Activated CD4-positive, alpha-beta memory T cell treated with anti-CD3 and anti-CD28 coated beads, Interleukin-2, amount 10 ng/mL, durations not matched to agents 7 days and 5 days (primary cell): ENCODE measurements at places on chromosomes 7 and 10. TPM values are rescaled to one million over a fixed set of nuclear protein-coding genes. Genes with fewer than 3 reads are reported as not detected.

The AOAH gene
- 15.4 TPM for total RNA-seq

The THSD7A gene
- not detected for total RNA-seq

The KCNMA1 gene
- 0.25 TPM for total RNA-seq

The C10orf67 gene
- not detected for total RNA-seq

The THNSL1 gene
- total RNA-seq: 2.2 TPM

The NACAD gene
- total RNA-seq: 0.60 TPM

DNA sequence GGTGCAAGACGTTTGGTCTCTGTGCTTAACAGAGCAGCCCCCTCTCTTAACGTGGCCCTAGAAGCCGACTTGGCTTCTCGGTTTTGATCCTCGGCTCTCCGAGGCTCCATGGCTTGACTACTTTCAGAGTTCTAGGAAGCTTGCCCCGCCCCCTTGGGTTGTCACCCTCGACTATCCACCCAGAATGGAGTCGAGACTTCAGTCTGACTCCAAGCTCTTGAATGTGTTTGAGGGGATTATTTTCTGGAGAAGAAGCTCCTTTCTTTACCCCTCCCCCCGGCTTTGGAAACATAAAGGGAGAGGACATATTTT is 448 bp downstream of the SEC24C start:
- H3K36me3 ChIP-seq: peaks cover 29% of the 10 kb centered on the region
- DNase-seq: peak; percentile 68
- H3K27ac ChIP-seq: peak overlapping the region; percentile 99
- no peaks in the 10 kb centered on the region for H3K27me3 ChIP-seq

DNA sequence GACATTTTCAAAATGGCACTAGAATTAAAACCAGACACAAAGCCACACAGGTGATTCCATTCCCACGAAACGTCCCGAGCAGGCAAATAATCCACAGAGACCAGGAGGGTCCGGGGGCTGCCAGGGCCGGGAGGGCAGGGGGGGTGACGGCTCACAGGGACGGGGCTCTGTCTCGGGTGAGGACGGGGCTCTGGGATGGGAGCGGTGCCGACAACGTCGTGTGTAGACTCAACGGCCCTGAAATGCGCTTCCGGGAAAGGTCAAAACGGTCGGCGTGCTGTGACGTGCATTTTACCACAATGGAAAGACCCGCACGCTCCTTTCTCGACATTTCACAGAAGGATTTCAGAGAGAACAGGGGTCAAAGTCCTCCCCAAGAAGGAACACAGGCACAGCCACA is 63.3 kb upstream of the PDGFA start:
- peaks cover 24% of the 10 kb centered on the region for H3K36me3 ChIP-seq
- peak; percentile 30 for DNase-seq
- H3K4me1 ChIP-seq: peaks cover 38% of the 10 kb centered on the region
- no peaks in the 10 kb centered on the region for H3K27me3 ChIP-seq
- peak overlapping the region; percentile 79 for H3K4me3 ChIP-seq
- peak overlapping the region; percentile 88 for H3K27ac ChIP-seq

GRCh38 chr7:48058990-48059389 is 23.6 kb downstream of the C7orf57 start:
- no peak overlapping the region for H3K27ac ChIP-seq
- H3K4me1 ChIP-seq: peaks cover 2% of the 10 kb centered on the region
- H3K27me3 ChIP-seq: peaks cover 11% of the 10 kb centered on the region
- DNase-seq: no peak
- peaks cover 10% of the 10 kb centered on the region for H3K36me3 ChIP-seq
- H3K4me3 ChIP-seq: no peak overlapping the region

GRCh38 chr7:917255-918117 is 37.0 kb downstream of the ADAP1 start:
- H3K27ac ChIP-seq: no peak overlapping the region
- no peak for DNase-seq
- H3K36me3 ChIP-seq: no peaks in the 10 kb centered on the region
- peaks cover 18% of the 10 kb centered on the region for H3K4me1 ChIP-seq

GRCh38 chr10:33321516-33321915 is 13.0 kb downstream of the NRP1 start:
- H3K4me1 ChIP-seq: no peaks in the 10 kb centered on the region
- no peak overlapping the region for H3K4me3 ChIP-seq
- no peaks in the 10 kb centered on the region for H3K36me3 ChIP-seq
- DNase-seq: no peak
- H3K27ac ChIP-seq: no peak overlapping the region

DNA sequence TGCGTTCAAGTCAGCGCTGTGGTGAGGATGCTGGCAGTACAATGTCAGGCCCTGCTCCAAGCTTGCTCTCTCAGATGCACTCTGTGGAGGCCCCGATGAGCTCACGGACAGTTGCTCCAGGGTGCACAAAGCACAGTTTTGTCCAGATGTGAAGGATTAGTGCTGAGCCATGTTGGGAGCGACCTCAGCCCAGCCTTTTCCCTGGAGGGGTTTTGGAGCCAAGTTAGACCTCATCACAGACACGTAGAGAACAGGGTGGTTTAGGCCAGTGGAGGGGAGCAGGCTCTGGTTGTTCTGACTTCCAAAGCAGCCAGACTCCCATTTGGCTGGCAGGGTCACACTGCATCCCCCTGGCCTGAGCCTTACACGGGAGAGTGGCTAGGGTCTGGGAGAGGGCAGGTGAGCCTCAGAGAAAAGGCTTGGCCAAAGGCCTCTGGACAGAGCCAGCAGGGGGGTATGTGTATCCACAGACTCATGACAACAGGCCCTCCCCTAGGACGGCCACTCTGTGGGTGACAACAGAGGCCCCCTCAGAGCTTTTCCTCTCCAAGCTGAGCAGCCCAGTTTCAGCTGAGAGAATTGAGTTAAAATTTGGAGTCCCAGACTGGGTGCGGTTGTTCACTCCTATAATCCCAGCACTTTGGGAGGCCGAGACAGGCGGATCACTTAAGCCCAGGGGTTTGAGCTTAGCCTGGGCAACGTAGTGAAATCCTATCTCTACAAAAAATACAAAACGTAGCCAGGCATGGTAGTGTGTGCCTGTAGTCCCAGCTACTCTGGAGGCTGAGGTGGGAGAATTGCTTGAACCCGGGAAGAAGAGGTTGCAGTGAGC is 4.7 kb downstream of the PLAC9 start:
- H3K27ac ChIP-seq: no peak overlapping the region
- H3K27me3 ChIP-seq: peaks cover 36% of the 10 kb centered on the region
- H3K4me1 ChIP-seq: peaks cover 3% of the 10 kb centered on the region
- H3K4me3 ChIP-seq: no peak overlapping the region
- H3K36me3 ChIP-seq: no peaks in the 10 kb centered on the region

- no peaks in the 10 kb centered on the region for H3K4me1 ChIP-seq
- no peaks in the 10 kb centered on the region for H3K36me3 ChIP-seq
- H3K4me3 ChIP-seq: no peak overlapping the region
- H3K27ac ChIP-seq: no peak overlapping the region
- H3K27me3 ChIP-seq: no peaks in the 10 kb centered on the region
These were observed 251.9 kb upstream of the TCERG1L start for GRCh38 chr10:131563411-131563810.

DNA sequence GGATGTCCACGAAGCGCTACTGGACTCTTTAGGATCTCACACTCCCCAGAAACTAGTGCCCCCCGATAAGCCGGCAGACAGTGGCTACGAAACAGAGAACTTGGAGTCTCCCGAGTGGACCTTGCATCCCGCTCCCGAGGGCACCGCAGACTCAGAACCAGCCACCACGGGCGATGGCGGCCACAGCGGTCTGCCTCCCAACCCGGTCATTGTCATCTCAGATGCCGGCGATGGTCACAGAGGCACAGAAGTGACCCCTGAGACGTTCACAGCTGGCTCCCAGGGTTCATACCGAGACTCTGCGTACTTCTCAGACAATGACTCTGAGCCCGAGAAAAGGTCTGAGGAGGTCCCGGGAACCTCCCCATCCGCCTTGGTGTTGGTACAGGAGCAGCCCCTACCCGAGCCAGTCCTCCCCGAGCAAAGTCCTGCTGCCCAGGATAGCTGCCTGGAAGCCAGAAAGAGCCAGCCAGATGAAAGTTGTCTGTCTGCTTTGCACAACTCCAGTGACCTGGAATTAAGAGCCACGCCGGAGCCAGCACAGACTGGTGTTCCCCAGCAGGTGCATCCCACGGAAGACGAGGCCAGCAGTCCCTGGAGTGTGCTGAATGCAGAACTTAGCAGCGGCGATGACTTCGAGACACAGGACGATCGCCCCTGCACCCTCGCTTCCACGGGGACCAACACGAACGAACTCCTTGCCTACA is 17.6 kb upstream of the BHLHA15 start:
- DNase-seq: no peak
- peaks cover 9% of the 10 kb centered on the region for H3K4me1 ChIP-seq
- H3K4me3 ChIP-seq: no peak overlapping the region
- H3K27me3 ChIP-seq: no peaks in the 10 kb centered on the region

DNA sequence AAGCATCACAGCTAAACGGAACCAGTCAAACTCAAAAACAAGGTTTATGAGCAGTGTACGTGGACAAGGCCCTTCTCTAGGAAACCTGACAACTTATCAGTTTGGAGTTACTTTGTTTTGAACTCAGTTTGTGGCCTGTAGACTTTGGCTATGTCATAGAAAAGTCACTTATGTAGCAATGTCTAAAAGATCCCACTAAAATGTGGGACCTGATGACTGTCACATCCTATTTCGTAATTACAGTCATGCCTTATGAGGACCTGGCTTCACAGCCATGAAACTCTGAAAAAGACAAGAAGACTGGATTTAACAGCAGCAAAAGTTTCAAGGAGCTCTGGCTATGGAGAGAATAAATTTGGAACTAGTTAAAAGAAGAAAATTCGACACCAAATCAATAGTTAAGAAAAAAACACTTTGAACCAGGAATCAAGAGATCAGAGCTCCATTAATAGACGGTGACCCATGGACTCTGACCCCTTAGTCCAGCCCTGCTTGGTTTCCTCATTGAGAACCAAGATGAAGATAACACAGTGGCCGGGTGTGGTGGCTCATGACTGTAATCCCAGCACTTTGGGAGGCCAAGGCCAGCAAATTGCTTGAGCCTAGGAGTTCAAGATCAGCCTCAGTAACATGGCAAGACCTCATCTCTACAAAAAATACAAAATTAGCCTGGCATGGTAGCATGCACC is 204.3 kb downstream of the SFMBT2 start:
- no peak overlapping the region for H3K4me3 ChIP-seq
- no peak for DNase-seq
- H3K4me1 ChIP-seq: peaks cover 2% of the 10 kb centered on the region
- no peak overlapping the region for H3K27ac ChIP-seq
- H3K36me3 ChIP-seq: peaks cover 33% of the 10 kb centered on the region

- no peaks in the 10 kb centered on the region for H3K4me1 ChIP-seq
- no peaks in the 10 kb centered on the region for H3K36me3 ChIP-seq
- no peak overlapping the region for H3K4me3 ChIP-seq
- no peak for DNase-seq
- H3K27me3 ChIP-seq: peaks cover 5% of the 10 kb centered on the region
- no peak overlapping the region for H3K27ac ChIP-seq
These were observed 69.2 kb upstream of the PIK3CG start for GRCh38 chr7:106795877-106796231.

DNA sequence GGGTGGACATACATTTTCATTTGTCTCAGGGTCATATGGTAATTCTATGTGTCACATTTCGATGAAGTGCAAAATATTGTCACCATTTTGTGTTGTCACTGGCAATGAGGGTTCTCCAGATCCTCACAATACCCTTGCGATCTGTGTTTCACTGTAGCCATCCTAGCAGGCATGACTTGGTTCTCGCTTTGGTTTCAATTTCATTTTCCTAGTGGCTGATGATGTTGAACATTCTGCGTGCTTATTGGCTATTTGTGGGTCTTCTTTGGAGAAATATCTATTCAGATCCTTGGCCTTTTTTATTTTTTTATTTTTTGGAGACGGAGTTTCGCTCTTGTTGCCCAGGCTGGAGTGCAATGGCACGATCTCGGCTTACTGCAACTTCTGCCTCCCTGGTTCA is 24.8 kb upstream of the MNX1 start:
- DNase-seq: no peak
- no peak overlapping the region for H3K27ac ChIP-seq
- no peaks in the 10 kb centered on the region for H3K4me1 ChIP-seq
- no peak overlapping the region for H3K4me3 ChIP-seq
- no peaks in the 10 kb centered on the region for H3K36me3 ChIP-seq

DNA sequence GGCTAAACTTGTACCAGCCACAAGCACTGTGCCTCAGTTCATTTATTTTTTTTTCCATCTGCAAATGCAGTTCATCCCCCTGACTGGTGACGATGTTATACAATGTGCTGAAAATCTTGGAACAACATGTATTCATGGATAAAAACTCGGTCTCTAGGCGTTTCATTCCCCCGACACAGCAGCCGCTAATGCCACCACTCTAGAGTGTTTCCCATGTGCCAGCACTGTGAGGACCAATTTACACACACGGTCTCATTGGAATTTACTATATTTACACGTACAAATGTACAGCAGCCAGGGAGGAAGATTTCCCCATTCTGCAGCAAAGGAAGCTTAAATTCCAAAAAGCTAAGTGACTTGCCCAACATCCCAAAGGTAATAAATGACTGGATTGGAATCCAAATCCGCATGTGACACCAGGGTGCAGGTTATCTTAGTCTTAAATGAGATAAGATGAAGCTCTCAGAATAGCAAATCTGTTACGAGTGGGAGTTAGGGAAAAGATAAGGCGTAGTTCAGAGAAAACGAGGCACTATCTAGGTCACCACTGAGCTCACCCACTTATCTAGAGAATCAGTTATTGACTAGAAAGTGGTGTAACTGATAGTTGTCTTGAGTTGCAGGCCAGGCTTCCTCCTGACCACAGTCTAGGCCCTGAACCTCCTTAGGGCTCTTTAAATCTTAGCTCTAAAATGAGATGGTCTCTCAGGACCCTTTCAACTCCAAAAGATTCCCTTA is 36.7 kb downstream of the FAM107B start:
- H3K36me3 ChIP-seq: no peaks in the 10 kb centered on the region
- H3K4me1 ChIP-seq: peaks cover 4% of the 10 kb centered on the region
- no peaks in the 10 kb centered on the region for H3K27me3 ChIP-seq
- no peak overlapping the region for H3K27ac ChIP-seq

GRCh38 chr7:5550831-5551230 is 127.2 kb upstream of the TNRC18 start:
- no peak overlapping the region for H3K4me3 ChIP-seq
- peaks cover 18% of the 10 kb centered on the region for H3K4me1 ChIP-seq
- H3K27ac ChIP-seq: no peak overlapping the region
- no peaks in the 10 kb centered on the region for H3K36me3 ChIP-seq
